ENCODE measurements at places on chromosomes 4 and X.
A peak's percentile ranks its signal among the peaks of the same experiment; 100 is the strongest.

GRCh38 chr4:99615170-99615820, 40.7 kb downstream of the MTTP start:
- no peak for DNase-seq

DNA sequence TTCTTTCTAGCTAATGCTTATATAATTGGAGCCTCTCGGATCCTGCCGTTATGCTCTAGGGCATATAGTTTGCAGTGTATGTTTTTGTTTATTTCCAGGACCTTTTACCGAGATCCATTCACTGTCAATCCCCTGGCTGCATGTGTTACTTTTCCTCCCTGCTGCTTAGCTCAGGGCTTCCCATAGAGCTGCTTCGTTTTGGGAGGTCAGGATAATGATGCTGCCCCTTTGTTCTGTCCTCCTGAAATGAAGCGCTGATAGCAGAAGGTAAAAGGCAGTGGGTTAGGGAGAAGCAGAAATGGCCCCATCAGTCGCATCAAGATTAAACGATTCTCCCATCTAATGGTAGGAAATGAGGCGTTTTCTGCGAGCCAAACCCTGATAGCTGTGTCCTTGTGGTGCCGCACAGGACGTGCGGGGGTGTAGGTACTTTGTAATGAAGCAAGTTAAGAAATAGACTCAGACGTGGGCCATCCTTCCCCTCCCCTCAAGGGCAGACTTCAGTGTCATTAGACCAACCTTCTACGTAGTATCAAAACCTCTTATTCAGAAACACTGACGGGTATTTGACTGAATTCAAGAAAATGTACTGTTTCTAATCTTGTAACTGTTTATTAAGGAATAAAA, 37.3 kb downstream of the AFF2 start:
- DNase-seq: no peak

GRCh38 chrX:114152130-114152529, 431.8 kb upstream of the HTR2C start:
- DNase-seq: no peak

DNA sequence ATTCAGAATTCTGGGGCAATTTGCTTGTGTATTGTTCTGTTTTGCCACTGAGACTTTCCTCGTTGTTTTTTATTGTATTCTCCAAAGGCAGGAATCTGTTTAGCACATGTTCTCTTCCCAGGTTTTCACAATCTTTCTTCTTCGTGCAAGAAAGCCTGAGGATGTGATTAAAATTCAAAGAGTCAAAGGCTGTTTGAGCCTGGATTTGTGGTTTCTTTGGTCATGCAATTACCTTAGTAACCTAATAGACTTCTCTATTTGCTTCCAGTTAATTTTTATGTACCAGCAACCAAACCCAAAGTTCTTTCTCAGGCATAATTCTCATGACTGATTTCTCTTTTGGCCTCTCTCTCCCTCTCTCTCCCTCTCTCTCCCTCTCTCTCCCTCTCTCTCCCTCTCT, 1420.1 kb upstream of the TENM3 start:
- no peak for DNase-seq

DNA sequence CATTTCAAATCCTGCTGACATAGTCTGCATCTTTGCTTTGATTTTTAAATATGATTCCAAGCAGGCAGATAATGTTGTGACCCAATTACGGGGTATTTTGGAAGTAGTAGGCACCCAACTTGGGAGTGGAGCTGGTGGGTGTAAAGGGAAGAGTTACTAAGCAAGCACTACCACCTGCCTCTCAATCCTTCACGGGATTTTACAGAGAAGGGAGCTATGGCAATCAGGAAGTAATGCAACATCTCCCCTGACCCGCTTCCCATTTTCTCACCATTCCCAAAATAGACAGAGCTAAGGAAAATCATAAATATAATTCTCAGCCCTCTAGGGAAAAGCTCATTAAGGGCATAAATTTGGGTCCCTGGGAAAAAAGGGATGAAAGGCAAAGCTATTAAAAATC, 9.2 kb downstream of the APBB2 start:
- no peak for DNase-seq

GRCh38 chr4:94615451-94615850, 142.3 kb upstream of the BMPR1B start:
- no peak for DNase-seq

GRCh38 chrX:103092942-103093341, at the start of gene NXF3:
TSS of gene NXF3 (minus strand) at chrX:103093143. CDS start at chrX:103093023, 120 bp downstream.
- no peak for DNase-seq

GRCh38 chrX:65581661-65582339, 47.2 kb upstream of the LAS1L start:
- peak; percentile 74 for DNase-seq

- no peak for DNase-seq
These were observed 3.6 kb downstream of the PLXNB3 start for GRCh38 chrX:153767674-153768055.

- no peak for DNase-seq
These were observed 89.0 kb downstream of the COMMD8 start for GRCh38 chr4:47374477-47374876.

GRCh38 chr4:110621839-110622751, 782 bp downstream of the PITX2 start:
- DNase-seq: no peak

DNA sequence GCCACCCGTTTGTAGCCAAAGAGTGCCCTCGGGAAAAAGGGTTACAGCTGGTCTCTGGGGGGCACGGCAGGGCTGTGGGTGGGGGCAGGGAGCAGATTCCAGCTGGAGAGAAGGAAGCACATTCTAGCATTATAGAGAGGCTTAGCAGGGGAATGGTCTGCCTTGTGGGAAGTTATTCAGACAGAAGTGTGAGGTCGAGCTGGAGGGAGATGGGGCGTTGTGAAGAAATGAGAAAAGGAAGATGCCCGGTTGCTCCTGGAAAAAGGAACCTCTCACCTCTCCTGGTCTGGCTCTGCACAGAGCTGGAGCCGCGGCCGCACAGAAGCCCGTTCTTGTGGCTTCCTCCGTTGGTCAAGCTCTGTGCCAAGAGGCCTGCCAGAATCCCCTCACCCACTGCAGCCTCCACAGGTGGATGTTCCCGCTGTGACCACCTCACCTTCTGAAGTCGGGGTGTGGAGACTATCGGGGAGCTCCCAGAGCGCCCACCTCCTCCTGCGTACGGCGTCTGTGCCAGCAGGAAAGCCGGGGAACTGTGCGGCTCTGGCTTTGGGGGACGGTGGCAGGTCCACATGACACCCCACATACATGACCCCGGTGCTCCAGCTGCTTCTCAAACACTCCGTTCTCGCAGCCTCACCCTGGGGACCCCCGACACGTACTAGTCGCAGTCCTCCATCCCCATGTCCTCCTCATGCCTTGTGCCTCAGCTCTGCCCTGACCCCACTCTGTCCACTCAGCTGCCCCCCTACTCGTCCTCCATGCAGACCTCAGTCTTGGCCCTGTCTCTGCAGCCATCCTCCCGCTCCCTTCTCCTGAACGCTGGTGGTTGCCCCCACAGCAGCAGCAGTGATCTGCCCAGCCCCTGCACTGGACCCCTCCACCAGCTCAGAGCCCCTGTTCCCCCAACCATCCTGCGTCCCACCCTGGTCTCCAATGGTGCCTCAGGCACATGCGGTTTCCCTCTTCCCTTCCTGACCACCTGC, 52.2 kb upstream of the HGFAC start:
- no peak for DNase-seq

- no peak for DNase-seq
These were observed 26.9 kb upstream of the TMPRSS11B start for GRCh38 chr4:68272380-68272779.
